ENCODE measurements at places on chromosomes 3 and 15.

- DNase-seq = no peak
Observed at GRCh38 chr3:32257641-32258438, 19.4 kb downstream of the CMTM8 start.

DNA sequence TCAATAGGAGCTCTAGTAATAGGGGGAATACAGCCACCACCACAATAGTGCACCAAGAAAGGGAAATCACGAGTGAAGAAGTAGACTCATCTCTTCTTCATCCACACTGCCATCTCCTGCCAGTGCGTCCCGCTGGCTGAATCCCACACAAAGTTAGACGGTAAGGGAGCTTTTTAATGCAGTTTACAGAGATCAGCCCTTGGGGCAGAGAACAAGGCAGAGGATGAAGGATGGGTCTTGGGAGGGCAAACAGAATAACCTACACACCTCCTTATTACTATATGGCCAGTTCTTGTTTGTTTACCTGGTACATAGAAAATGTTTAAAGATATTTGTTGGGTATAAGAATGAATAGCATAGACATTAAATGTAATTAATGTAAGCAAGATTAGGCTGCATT, 11.0 kb upstream of the DPH6 start:
- DNase-seq = no peak

DNA sequence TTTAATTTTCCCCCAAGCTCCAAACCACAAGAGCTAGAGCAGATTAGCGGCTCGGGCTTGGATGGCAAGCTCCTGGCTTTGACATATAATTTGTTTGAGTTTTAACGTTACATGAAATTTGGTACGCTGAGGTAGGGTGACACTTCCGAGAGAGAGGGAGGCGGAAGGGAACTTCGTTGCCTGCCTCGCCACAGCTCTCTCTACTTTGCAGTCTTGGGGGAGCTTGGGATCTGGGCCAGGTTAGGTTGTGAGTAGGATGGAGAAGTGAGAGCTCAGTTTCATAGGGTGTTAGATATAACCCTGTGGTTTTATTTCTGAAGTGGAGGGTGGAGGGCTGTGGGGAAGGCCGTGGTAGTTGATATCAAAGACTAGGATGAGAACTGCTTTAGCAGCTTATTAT, 39.7 kb downstream of the LRTM1 start:
- no peak for DNase-seq

DNA sequence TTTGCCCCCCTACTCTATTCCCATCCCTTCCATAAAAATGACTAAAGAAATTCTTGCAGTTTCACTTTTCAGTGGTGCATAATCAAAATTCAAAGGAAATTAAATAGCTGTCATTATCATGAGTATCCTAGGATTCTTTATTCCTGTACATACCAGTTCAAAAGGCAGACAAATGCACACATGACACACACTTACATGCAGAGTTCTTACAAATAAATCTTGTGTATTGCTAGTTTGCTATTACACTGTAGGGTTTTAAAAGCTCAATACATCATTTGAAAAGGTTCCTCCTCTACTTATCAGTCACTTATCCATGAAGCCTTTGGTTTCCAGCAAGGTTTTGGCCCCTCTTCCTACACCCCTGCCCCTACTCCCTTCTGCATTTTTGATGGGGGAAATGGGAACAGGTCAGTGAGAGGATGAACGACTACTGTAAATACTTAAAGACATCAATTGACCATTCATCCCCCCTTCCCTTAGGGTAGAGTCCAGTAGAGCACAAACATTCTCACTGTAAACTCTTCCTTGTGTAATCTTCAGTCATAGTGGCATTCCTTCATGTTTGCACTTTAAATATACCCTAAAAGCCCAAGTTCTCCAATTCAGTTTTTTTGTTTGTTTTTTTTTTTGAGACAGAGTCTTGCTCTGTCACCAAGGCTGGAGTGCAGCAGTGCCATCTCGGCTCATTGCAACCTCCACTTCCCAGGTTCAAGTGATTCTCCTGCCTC, 92.6 kb downstream of the SUCLG2 start:
- DNase-seq = no peak

Measured in C1 segment of cervical spinal cord (tissue), 14 donors.